ENCODE measurements at places on chromosomes 7 and 10. TPM values are rescaled to one million over a fixed set of nuclear protein-coding genes. Genes with fewer than 3 reads are reported as not detected.

GRCh38 chr10:55449981-55450380 is 649.0 kb upstream of the PCDH15 start:
- no peak overlapping the region for H3K4me3 ChIP-seq
- no peak for DNase-seq
- no peaks in the 10 kb centered on the region for H3K4me1 ChIP-seq
- H3K36me3 ChIP-seq, result no peaks in the 10 kb centered on the region
- H3K27me3 ChIP-seq, result no peaks in the 10 kb centered on the region

DNA sequence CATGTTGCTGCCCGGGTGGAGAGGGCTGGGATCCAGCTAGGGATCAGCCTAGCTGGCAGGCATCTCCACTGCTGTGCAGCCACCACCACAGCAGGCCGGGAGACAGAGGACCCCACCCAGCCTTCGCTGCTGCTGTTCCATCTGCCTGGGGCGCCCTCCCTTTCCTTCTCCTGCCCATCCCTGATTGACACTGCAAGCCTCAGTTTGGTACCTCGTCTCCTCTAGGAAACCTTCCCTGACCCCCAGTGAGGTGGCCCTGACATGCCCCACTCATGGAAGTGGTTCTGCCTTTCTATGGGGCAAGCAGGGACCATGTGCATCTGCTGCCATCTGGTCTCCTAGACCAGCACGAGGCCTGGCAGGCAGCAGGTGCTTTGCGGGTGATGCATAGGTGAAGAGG is 30.4 kb upstream of the DPYSL4 start:
- no peaks in the 10 kb centered on the region for H3K27me3 ChIP-seq
- no peak overlapping the region for H3K4me3 ChIP-seq
- no peaks in the 10 kb centered on the region for H3K36me3 ChIP-seq
- H3K27ac ChIP-seq, result no peak overlapping the region
- no peaks in the 10 kb centered on the region for H3K4me1 ChIP-seq

DNA sequence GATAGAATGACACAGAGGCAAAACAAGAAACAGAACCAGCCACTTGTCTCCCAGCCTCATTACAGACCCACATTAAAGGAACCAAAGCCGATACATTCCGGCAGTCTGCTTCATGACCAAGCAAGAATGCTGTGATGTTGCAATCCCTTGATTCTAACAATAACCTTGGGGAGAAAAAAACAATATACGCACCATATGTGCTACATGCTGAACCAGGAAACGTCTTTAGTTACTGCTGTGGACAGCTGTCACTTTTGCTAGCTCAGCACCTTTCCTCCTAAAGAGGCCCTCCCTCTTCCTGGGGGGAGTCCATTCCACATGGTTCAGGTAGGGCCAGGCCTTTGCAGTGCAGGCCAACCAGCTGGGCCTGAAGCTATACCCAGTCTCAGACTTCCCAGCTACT is 79.1 kb downstream of the PRTFDC1 start:
- H3K4me3 ChIP-seq, result no peak overlapping the region
- no peaks in the 10 kb centered on the region for H3K36me3 ChIP-seq
- H3K27ac ChIP-seq, result peak overlapping the region; percentile 37
- H3K4me1 ChIP-seq, result peaks cover 5% of the 10 kb centered on the region
- DNase-seq, result no peak

DNA sequence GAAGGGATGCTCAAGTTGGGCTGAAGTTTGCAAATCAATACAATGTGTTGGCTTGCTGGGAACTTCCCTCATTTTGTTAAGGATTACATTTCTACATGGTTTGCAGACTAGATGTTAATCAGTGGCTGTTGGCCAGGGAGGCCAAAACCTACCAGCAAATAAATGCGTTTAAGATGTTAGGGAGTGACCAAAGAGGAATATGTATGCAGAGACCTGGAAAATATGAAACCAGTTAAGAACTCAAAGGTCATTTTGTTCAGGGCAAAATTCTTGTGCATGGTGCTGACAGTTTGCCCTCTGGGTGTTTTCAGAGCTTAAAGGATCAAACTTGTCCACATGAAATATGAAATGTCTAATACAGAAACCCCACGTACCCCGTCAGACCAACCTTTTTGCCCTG is 30.3 kb downstream of the GATA3 start:
- H3K4me3 ChIP-seq, result no peak overlapping the region
- H3K27ac ChIP-seq, result no peak overlapping the region
- H3K27me3 ChIP-seq, result no peaks in the 10 kb centered on the region
- DNase-seq, result no peak

DNA sequence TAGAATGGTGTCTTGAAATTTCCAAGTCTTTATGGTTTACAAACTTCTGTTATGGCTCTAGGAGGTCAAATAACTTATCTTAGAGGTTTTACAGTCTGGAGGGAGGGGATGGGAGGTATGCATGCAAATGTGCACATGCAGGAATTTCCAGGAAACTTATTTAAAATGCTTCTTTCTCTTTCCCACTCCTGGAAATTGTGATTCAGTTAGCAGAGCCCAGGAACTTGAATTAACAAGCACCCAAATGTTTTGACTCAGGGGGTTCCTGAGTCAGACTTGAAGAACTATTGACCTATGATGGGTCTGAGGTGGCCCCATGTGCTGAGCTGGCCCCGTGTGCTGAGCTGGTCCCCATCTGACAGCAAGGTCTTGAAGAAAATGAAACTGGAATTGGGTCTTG is 669.4 kb downstream of the INHBA start:
- no peaks in the 10 kb centered on the region for H3K36me3 ChIP-seq
- H3K27me3 ChIP-seq, result no peaks in the 10 kb centered on the region
- no peak for DNase-seq

Gene FANK1
- total RNA-seq, result 6.6 TPM

Gene PRKG1
- 17.9 TPM for total RNA-seq
